ENCODE measurements at places on chromosomes 5 and 9. TPM values are rescaled to one million over a fixed set of nuclear protein-coding genes. Genes with fewer than 3 reads are reported as not detected.

The CENPH gene
- 4.9 TPM for total RNA-seq

The PCDHA10 gene
- total RNA-seq, result 16.0 TPM

The PLCXD3 gene
- 0.55 TPM for total RNA-seq

The CEP72 gene
- 7.5 TPM for total RNA-seq

The ANKRD31 gene
- 0.07 TPM for total RNA-seq

The SH3RF2 gene
- total RNA-seq, result 8.6 TPM

The RETREG1 gene
- 1.5 TPM for total RNA-seq

The TRIM7 gene
- total RNA-seq, result 0.22 TPM

The GRPEL2 gene
- total RNA-seq, result 26.0 TPM

The CD274 gene
- 21.4 TPM for total RNA-seq

The OR13D1 gene
- not detected for total RNA-seq

The DMRT3 gene
- total RNA-seq, result not detected

The PPP3R2 gene
- not detected for total RNA-seq
